ENCODE measurements at places on chromosomes 7 and 10. TPM values are rescaled to one million over a fixed set of nuclear protein-coding genes. Genes with fewer than 3 reads are reported as not detected.

DNA sequence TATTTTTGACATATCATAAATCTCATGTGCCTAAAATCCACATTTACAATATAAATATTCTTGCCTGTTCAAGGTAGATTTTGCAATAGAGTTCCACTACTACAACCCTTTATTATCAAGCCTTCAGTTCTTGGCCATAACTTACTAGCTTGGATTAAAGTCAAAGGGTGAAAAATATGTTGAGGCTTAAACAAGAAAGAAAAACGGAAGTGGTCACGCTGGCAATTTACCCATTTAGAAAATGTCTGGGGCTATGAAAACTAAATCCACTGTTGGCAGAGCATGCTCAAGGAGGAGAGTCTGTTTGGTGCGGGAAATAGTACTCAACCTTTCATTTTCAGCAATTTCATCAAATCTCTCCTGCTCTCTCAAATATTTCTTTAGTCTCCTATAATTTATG is 209.8 kb upstream of the RHOBTB1 start:
- DNase-seq = no peak

DNA sequence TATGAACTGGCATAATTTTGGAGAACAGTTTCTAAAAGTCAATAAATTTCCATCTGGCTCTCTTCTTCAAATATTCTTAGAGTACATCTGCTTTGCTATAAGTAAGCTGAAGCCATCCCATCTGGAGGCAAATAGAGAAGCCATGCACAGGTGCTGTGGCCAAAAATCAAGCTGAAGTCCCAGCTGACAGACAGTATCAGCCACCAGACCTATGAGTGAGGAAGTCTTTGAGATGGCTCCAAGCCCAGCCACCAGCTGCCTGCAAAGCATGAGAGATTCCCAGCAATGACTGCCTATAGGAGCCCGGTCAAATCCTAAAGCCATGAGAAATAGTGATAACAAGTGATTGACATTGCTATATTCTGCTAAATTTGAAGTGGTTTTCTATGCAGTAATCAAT is 21.7 kb upstream of the PRSS58 start:
- DNase-seq = no peak

DNA sequence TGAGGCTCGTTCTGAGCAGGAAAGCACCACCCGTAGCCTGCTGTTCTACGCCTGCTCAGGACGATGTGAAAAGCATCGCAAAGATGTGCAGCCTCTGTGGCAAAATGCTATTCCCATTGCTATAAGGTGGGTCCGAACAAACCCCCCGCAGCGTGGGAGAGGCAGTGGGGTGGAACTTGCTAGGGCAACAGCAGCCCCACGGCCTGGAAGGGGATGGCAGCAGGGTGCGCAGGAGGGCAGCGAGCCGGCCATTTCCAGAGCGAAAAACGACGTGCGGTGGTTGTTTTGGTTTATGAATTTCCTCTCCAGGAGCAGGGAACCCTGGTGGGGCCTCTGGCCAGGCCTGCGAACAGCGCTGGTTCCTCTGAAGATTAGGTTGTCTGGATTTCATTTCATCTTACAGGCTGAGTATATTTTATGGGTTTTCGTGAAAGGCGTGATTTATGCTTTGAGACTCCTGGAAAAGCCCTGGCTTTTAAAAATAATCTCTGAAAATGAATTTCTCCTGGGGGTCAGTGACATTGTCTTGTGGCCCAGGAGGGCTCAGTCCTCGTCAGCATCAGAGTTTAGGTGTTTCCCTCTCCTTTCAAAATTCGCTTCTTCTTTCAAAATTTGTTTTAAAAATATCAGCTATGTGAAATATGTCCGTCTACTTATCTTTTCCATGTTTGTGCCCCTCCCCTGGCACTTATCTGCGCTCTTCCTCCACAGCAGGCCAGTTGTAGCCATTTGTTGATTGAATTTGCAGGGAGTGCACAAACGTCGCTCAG is 42.3 kb upstream of the UBE3C start:
- DNase-seq = no peak

GRCh38 chr7:87870471-87870870 is 5.7 kb downstream of the SLC25A40 start:
- no peak for DNase-seq

DNA sequence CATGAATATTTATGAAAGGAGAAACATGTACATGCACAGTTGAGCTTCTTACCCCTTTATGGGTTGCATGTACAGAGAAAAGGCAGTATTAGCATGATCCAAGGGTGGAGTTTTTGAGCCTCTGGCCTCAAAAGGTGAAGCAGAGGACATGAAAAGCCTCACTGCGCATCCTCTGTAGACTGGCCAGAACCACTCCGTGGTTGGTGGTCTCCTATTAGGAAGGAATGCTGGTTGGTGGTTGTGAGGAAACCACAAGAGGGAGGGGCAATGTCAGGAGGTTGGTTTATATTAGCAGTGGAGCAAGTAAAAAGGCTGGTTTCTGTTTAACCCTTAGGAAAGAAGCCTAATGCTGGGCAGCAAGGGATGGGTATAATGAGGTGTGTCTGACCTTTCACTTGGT is 37.5 kb downstream of the AHCYL2 start:
- no peak for DNase-seq

GRCh38 chr7:146255609-146256008 is 139.0 kb downstream of the CNTNAP2 start:
- no peak for DNase-seq

- no peak for DNase-seq
Measured at GRCh38 chr10:32169556-32169955, 113.3 kb upstream of the KIF5B start.

GRCh38 chr10:97311111-97311626 is 7.9 kb upstream of the FRAT1 start:
- DNase-seq = no peak

DNA sequence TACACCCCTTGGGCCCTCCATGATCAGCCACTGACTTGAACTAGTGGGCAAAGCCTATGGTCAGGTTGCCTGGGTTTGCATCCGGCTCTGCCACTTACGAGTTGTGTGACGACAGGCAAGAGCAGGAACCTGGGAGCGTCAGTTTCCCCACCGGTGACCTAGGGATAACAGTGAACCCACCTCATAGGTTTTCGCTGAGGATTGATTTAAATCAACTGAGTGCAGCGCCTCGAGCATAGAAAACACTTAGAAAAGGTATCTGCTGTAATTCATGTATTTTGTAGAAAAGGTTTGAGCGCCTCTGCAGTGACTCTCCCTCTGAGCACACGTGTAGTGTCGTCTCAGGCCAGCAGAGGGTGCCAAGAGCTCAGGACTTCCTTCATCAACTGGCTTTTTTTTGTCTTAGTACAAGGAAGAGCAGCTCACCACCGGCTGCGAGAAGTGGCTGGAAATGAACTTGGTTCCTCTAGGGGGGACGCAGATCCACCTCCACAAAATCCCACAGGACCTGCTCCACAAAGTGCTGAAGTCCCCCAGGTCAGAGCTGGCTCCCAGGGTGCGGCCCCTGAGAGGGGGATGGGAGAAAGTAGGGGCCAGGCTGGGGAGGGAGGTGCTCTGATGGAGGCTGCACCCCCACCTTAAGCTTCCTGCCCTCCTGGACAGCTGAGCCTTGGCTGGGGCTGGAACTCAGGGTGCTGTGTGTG is 27.7 kb downstream of the BTBD16 start:
- DNase-seq = peak; percentile 80

GRCh38 chr10:104639590-104640338 is 1.3 kb upstream of the SORCS3 start:
- DNase-seq = no peak

GRCh38 chr10:95628786-95629185 is 27.7 kb downstream of the ALDH18A1 start:
- no peak for DNase-seq

DNA sequence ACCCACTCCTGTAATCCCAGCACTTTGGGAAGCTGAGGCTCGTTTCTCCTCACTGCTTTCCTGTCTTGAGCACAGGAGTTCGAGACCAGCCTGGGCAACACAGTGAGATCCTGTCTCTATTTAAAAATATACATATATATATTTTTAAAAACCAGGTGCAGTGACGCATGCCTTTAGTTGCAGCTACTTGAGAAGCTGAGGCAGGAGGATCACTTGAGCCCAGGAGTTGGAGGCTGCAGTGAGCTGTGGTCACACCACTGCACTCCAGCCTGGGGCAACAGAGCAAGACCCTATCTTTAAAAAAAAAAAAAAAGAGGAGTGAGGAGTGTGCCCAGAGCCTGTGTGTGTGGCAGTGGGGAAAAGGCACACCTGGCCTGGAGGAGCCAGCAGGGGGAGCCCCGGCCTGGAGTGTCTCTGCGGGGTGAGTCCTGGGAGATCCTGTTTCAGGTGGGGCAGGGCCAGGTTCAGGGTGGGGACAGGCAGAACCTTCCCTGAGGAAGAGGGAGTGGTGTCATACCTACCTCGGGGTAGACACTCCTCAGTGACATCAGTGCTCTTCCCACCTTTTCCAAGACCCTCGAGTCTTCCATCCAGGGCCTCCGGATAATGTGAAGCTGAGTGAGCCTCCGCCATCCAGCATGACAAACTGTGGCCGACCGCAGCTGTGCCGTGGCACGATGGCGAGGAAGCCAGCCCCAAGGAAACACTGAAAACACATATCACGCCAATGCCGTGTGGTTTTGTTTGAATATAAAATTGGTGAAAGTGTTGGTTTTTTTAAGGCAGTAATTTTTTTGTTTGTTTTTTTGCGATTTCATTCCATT is 9.0 kb upstream of the ARPC1B start:
- peak; percentile 61 for DNase-seq

- DNase-seq = no peak
Measured at GRCh38 chr10:98587156-98587837, 140.6 kb upstream of the HPS1 start.

- no peak for DNase-seq
Measured at GRCh38 chr10:33117230-33117629, 159.2 kb upstream of the ITGB1 start.

- no peak for DNase-seq
Measured at GRCh38 chr7:96189129-96189820, 132.6 kb downstream of the SLC25A13 start.

DNA sequence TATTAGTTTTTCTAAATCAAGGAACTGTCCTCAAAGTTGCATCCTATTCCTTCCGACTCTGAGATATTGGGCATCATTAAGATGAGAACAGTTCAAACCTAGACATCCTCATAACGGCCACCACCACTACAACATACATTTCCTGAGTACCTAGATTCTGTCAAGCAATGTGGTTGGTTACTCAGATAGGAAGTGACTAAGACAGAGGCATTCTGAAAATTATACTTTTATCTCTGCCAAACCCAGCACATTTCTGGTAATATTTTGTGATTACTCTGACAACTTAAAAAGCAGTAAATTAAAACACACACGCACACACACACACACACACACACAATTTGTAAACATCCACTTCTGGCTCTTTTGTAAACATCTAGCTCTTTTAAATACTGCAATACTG is 291.2 kb upstream of the MEOX2 start:
- DNase-seq = no peak

DNA sequence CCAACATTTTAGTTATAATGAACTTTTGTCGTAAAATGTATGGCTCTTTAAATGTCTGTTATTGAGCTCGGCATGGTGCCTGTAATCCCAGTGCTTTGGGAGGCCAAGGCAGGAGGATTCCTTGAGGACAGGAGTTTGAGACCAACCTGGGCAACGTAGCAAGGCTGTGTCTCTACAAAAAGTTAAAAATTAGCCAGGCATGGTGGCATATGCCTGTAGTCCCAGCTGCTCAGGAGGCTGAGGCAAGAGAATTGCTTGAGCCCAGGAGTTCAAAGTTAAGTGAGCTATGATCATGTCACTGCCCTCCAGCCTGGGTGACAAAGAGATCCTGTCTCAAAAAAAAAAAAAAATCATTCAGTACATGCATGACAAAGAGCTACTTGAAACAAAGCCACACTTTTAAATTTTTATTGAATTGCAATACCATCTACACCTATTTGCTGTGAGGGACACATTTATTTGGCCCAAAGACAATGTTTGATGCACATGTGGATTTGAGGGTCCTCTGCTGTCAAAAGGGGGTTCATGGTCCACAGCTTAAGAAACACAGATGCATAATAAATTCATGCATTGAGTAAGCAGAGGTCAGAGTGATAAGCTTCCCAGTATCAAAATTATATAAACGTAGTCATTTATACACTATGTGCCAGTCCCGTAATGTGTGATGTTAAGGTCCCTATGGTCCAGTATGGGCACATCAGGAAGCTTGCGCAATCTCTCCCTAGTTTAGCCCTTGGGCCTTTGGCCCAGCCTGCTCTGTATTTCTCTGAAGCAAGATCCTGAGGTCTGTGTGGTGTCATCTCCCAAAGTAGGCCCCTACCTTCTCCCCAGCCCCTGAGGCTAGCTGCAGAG is 4.4 kb upstream of the MALSU1 start:
- DNase-seq = no peak

GRCh38 chr7:2006231-2006771 is 226.4 kb downstream of the MAD1L1 start:
- DNase-seq = peak; percentile 15

- DNase-seq = no peak
Measured at GRCh38 chr7:144503215-144503614, 99.7 kb upstream of the NOBOX start.

GRCh38 chr7:115634633-115635032 is 395.9 kb downstream of the TFEC start:
- DNase-seq = no peak

DNA sequence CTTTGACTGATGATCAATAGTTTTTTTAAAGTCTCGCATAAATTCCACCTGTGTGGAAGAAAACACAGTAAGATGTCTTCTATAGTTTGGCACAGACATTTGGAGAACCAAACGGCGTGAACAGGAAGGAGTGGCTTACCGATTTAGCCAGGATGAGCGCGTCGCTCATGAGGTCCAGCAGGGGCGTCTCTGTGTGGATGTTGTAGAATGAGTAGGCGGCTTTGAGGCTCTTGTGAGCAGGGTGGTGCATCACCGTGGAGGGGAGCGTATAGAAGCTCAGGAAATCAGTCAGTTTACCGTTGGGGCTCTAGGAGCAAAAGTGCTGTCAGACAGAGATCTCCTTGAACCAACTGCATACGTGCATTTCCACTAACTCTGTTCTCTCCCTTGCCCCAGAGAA is 15.5 kb downstream of the RPP38 start:
- no peak for DNase-seq

GRCh38 chr10:3666525-3667302 is 118.3 kb downstream of the KLF6 start:
- peak; percentile 50 for DNase-seq

GRCh38 chr10:110850099-110850498 is 21.6 kb upstream of the PDCD4 start:
- no peak for DNase-seq

IRF5 gene
- 2.9 TPM for total RNA-seq

PRLHR gene
- not detected for total RNA-seq

MAP3K8 gene
- total RNA-seq = 7.4 TPM

LBX1 gene
- not detected for total RNA-seq

ELFN1 gene
- 12.0 TPM for total RNA-seq

Measured in left ventricle myocardium superior (tissue), 1 donor.